SJSA1 (cell line): ENCODE measurements at places on chromosomes 16 and 17.

GRCh38 chr17:83026311-83026811 is 53.0 kb upstream of the METRNL start:
- no peak for DNase-seq
- peaks cover 21% of the 10 kb centered on the region for H3K36me3 ChIP-seq
- no peaks in the 10 kb centered on the region for H3K27me3 ChIP-seq
- no peak overlapping the region for H3K27ac ChIP-seq
- no peaks in the 10 kb centered on the region for H3K4me1 ChIP-seq

DNA sequence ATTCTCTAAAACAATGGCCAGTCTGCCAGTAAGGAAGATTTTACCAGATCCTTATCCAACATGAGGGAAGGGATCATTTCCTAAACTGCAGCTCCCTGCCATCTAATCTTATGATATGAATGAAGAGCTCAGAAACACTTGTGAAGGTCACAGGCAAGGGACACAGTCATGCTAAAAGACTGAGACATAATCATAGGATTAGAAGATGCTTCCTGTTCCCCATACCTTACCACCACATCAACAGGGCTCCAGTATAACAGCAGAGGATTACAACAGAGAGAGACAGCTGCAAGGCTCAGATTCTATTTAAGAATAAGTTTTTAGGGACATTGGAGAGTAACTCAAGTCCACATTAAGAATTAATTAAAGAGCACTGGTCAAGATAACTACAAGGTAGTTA is 93.3 kb downstream of the BRIP1 start:
- no peak for DNase-seq
- H3K4me3 ChIP-seq = no peak overlapping the region
- H3K36me3 ChIP-seq = peaks cover 53% of the 10 kb centered on the region
- no peak overlapping the region for H3K27ac ChIP-seq
- H3K4me1 ChIP-seq = peaks cover 14% of the 10 kb centered on the region
- H3K27me3 ChIP-seq = no peaks in the 10 kb centered on the region

GRCh38 chr17:34390649-34391048 is 27.6 kb upstream of the CCL1 start:
- no peaks in the 10 kb centered on the region for H3K36me3 ChIP-seq
- H3K27me3 ChIP-seq = no peaks in the 10 kb centered on the region
- no peak overlapping the region for H3K27ac ChIP-seq
- peaks cover 9% of the 10 kb centered on the region; the same call in 1 of the 2 replicates for H3K4me1 ChIP-seq

DNA sequence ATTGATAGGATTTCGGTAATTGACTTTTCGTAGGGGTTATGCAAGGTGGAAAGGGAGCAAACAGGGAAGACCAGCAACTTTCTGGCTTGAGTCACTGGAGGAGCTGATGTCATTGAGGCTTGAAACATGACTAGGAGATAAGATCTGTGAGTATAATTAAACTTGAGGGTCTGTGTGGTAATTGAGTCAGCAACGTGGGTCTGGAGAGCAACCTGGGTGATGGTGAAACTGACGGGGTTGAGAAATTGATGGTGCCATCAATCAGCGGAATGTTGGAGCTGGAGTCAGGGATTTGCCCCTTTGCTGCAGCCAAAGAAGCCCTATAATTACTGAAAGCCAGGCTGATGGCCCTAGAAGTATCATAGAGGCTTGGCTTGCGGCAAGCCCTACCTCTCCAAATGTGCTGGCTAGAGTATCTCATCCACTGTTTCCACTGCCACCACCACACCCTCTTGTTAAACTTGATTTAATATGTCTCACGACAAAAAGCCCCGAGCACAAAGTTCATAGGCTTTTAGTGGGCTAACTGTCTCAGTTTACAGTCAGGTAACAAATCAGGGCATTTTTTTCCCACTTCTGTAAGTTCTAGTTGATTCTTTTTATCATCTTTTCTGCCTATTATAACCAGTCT is 186.9 kb upstream of the ELAC2 start:
- H3K27me3 ChIP-seq = no peaks in the 10 kb centered on the region
- no peaks in the 10 kb centered on the region for H3K36me3 ChIP-seq
- no peak overlapping the region for H3K4me3 ChIP-seq
- DNase-seq = no peak

- H3K36me3 ChIP-seq = peaks cover 16% of the 10 kb centered on the region
- H3K27me3 ChIP-seq = no peaks in the 10 kb centered on the region
- H3K4me1 ChIP-seq = no peaks in the 10 kb centered on the region
- H3K4me3 ChIP-seq = no peak overlapping the region
Observed at GRCh38 chr17:28392491-28392890, 13.5 kb downstream of the SLC46A1 start.

DNA sequence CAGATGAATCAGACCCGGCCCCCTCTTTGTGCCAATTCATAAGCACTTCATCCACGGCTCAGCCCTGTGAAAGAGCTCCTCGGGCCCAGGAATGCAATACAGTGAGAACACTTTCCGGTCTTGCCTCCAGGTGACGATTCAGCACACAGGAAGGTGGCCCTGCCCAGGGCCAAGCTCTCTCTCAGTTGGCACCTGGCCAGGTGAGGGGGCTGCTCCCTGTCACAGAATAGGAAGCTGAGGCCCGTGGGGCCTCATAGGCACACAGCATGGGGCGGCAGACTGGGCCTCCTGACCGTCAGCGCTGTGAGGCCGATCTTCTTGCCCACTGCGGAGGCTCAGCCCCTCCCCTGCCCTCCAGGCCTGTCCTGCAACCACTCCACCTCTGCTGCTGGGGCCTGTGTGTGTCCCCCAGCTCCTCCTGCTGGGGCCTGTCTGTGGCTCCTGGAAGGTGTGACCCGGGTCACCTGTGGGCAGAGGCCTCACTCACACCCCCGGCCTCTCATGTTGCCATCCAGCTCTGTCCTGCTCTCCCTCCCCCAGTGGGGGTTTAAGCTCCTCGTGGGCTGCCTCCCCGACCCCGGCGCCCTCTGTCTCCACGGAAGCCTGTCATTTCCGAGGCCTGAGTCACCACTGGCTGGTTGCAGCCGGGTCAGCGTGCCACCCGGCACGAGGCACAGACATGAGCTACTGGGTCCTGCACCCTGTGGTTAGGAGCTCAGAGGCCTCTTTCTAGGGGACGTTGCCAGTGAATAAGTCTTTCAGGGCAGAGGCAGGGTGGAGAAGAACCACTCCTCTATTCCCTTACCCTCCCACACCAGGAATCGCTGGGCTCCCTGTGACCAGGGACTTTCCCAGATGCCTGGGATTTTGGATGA is 114.4 kb downstream of the SEC14L1 start:
- H3K27ac ChIP-seq = peak overlapping the region; percentile 97
- H3K4me3 ChIP-seq = peak overlapping the region; percentile 1; the same call in 1 of the 2 replicates
- H3K4me1 ChIP-seq = peaks cover 45% of the 10 kb centered on the region
- H3K36me3 ChIP-seq = no peaks in the 10 kb centered on the region
- no peaks in the 10 kb centered on the region for H3K27me3 ChIP-seq
- DNase-seq = peak; percentile 98

DNA sequence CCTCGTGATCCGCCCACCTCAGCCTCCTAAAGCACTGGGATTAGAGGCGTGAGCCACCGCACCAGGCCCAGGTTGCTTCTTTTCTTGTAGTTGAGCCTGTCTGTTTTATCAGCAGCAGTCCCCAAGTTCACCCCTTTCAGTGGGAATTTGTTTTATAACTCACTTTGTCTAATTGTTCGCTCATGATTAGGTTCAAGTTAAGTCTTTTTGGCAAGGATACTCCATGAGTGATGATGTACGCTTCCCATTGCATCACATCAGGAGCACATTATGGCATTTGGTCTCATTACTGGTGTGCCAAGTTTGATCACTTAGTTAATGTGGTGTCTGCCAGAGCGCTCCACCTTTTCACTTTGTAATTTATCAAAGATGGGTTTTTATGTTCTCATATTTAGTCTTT is 14.4 kb upstream of the GJD3 start:
- no peak overlapping the region for H3K27ac ChIP-seq
- DNase-seq = no peak
- no peaks in the 10 kb centered on the region for H3K4me1 ChIP-seq
- H3K27me3 ChIP-seq = no peaks in the 10 kb centered on the region
- H3K36me3 ChIP-seq = no peaks in the 10 kb centered on the region

DNA sequence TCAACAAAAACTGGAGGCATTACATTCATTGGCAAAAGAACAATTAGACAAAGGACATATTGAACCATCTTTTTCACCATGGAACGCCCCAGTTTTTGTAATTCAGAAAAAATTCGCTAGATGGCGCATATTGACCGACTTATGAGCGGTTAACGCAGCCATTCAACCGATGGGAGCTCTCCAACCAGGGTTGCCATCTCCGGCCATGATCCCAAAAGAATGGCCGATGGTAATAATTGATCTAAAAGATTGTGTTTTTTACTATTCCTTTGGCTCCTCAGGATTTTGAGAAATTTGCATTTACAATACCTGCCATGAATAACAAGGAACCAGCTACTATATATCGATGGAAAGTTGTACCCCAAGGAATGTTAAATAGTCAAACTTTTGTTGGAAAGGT is 21.4 kb downstream of the ALOX15B start:
- no peaks in the 10 kb centered on the region for H3K36me3 ChIP-seq
- H3K27me3 ChIP-seq = peaks cover 76% of the 10 kb centered on the region
- no peak overlapping the region for H3K4me3 ChIP-seq
- no peak for DNase-seq

GRCh38 chr16:86020971-86021370 is 122.0 kb downstream of the IRF8 start:
- H3K4me1 ChIP-seq = no peaks in the 10 kb centered on the region
- no peaks in the 10 kb centered on the region for H3K36me3 ChIP-seq
- no peak for DNase-seq
- no peak overlapping the region for H3K4me3 ChIP-seq
- H3K27me3 ChIP-seq = no peaks in the 10 kb centered on the region

DNA sequence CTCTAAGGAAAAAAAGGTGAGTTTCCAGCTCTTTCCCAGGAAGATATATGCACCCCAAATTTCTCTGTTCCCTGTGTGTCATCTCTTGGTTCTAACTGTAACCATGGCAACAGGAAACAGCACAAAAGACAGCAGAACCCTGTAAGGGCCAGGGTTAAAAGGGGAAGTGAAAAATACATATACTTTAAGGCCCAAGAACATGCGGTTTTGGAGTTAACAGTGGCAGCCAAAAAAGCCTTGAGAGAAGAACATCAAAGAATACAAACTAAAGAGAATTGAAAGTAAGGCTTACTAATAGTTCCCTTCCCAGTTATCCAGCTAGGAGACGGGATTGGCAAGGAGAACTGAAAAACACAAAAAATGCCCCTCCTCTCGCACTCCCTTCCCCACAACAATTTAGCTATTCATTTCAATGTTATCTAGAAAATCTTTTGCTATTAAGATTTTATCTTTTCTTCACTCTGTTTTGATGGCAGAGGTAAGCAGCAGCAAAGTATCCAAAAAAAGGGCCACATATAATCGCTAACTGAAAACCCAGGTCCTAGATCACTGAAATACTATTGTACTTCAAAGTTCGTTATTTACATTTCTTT is 1.5 kb downstream of the SPOP start:
- peaks cover 16% of the 10 kb centered on the region for H3K4me1 ChIP-seq
- no peaks in the 10 kb centered on the region for H3K27me3 ChIP-seq
- peaks cover 17% of the 10 kb centered on the region for H3K36me3 ChIP-seq

- H3K4me3 ChIP-seq = no peak overlapping the region
- H3K27me3 ChIP-seq = peaks cover 8% of the 10 kb centered on the region; the same call in 1 of the 2 replicates
- H3K4me1 ChIP-seq = peaks cover 14% of the 10 kb centered on the region
- DNase-seq = no peak
Observed at GRCh38 chr17:64354824-64355535, 35.7 kb downstream of the PECAM1 start.

DNA sequence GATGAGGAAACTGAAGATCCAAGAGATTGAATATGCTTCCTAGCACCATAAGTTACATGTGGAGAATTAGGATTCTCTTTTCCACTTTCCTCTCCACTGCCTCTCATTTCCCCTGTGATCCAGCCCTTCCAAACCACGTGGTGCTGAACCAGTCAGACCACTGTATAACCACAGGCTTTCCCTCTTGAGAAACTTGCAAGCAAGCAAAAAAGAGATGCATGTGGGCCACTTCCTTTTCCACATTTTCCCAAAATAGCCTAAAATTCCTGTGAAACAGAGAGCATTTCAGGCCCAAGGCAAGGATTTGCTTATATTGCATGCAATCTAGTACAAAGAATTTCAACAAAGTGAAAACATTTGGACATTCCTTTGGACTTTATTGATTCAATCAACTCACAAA is 59.3 kb upstream of the KSR1 start:
- no peaks in the 10 kb centered on the region for H3K36me3 ChIP-seq
- H3K4me1 ChIP-seq = peaks cover 10% of the 10 kb centered on the region
- H3K4me3 ChIP-seq = no peak overlapping the region
- no peak for DNase-seq

DNA sequence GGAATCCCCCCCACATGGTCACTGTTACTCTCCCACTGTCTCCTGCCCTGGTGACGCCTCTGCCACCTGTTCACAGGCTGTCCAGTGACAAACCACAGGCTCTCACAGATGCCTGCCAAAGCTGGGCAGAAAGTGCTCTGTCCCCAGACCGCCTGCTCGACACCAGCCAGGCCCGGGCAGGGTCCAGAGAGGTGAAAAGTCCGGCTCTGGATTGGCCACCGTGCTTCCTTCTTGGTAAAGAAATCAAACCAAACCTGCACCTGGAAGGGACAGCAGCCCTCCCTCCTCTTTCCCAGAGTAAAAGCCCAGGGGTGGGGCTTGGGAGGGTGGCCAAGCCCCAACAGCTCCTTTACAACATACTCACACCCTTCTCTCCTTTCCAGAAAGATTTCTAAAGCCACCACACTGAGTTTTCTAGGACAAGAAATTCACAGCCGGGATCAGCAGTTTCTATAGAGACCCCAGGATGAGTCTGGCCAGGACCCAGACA is 6.2 kb downstream of the PCGF2 start:
- no peak overlapping the region for H3K27ac ChIP-seq
- no peak for DNase-seq
- H3K4me1 ChIP-seq = peaks cover 8% of the 10 kb centered on the region
- no peak overlapping the region for H3K4me3 ChIP-seq
- peaks cover 41% of the 10 kb centered on the region for H3K36me3 ChIP-seq

DNA sequence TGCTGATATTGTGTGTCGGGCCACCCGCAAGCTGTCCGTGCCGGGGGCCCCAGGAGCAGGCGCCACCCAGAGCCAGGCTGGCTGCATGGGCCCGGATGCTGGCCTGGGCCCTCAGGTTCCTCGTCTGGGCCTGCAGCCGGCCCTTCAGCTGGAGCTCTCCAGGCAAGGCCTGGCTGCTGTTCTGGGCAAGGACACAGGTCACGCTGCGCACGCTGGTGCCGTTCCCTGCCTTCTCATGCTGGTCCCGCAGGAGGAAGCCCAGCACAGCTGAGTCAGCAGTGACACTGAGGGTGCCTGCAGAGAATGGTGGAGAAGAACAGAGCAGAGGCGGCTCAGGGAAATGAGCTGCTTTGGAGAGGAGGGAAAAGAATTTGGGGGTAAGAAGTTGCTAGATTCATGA is 79.9 kb downstream of the RMI2 start:
- no peak for DNase-seq
- H3K4me1 ChIP-seq = no peaks in the 10 kb centered on the region
- no peaks in the 10 kb centered on the region for H3K27me3 ChIP-seq
- no peak overlapping the region for H3K27ac ChIP-seq
- no peaks in the 10 kb centered on the region for H3K36me3 ChIP-seq

GRCh38 chr16:878886-879285 is 78.4 kb upstream of the GNG13 start:
- no peaks in the 10 kb centered on the region for H3K36me3 ChIP-seq
- no peaks in the 10 kb centered on the region for H3K4me1 ChIP-seq
- H3K4me3 ChIP-seq = no peak overlapping the region
- H3K27ac ChIP-seq = no peak overlapping the region
- no peaks in the 10 kb centered on the region for H3K27me3 ChIP-seq
